Germinal center (tissue), 1 donor: ENCODE measurements at places on chromosomes 3 and 15.

DNA sequence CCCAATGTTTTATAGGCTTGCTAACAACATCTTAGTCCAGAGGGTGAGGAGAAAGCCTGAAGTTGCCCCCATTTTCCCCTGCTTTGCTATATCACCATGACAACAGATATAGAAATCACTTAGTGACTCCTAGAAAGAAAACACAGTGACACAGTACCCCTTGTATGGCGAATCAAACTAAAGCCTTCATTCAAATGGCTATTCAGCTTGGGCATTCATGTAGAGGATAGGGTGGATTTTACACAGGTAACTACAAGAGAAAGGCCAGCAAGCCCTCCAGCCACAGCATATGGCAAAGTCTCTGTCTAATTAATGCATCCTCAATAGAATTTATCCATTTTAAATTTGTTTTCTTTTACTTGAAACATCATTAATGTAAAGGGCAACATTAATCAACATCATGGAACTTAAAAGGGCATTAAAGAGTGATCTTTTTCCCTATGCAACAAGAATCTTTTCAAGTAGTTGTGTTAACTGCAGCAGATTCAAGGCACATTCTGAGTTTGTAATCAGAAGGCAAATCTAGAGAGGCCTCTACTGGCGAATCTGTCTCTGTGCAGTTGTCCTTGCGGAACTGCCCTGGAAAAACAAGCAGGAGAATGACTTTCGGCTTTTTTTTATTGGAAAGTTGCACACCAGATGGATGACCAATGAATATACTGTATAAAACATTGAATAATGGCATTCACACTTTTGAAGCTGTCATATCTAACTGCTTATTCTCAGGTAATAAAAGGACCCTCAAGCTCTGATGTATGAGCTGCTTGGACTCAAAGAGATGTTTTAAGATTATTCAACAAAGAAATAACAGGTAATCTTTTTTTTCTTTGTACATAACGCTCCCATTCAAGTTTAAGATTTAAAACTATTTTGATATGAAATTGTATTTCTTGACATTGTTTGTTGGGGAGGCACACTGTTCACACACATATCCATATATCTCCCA lies 621.7 kb upstream of the AGTR1 start:
- no peak for DNase-seq

DNA sequence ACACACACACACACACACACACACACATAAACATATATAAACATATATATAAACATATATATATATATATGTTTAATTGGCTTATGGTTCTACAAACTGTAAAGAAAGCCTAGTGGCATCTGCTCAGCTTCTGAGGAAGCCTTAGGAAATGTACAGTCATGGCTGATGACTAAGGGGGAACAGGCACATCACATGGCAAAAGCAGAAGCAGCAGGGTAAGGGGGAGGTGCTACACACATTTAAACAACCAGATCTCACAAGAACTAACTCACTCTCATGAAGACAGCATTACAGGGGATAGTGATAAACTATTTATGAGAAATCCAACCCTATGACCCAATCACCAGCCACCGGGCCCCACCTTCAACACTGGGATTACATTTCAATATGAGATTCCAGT lies 922.9 kb downstream of the SI start:
- no peak for DNase-seq

- DNase-seq: no peak
Measured at GRCh38 chr3:18883571-18883970, 264.7 kb upstream of the KCNH8 start.

DNA sequence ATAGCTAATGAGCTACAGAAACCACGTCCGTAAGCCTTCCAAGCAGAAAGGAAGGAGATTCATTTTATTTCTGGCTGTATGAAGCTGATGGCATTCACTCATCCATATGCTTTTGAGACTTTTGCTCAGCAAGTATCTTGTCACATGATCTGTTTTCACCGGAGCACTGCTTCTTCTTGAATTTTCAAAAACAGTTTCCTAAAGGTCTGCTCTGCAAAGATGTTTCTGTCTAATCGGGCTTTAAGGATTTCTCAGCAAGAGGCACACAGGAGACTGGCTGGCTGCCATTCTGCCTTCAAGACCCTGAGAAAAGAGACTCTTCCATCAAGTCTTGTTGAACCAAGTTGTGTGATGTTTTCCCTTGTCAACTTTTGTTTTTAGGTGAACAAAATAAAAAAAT lies 289.6 kb upstream of the LYSMD4 start:
- no peak for DNase-seq

DNA sequence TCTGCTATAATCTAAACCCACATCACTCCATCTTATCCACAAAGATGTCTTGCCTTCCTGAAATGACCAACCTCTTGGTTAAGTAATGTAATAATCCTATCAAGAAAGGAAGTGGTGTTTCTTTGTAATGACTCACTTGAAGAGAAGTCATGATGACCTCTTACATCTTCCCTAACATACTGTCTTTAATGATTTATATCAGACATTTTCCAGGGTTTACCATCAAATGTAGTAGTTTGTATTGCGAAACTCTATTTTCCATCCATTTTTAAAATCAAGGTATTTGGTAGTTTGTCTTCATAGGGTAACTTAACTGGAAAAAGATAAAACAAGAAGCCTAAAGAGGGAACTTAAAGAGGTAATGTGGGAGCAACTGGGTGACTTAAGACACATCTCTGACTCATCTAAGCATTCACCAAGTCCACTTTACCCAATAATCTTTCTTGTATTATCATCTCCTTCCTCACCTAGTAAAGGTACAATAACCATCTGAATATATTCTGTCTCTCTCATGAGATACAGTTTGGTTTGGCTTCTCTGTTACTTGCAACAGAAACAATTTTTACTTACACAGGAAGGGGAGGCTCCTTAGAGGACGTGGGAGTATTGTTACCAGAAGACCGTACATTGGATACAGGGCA lies 5.7 kb upstream of the MAPK6 start:
- no peak for DNase-seq

- no peak for DNase-seq
Measured at GRCh38 chr3:181886676-181887075, 175.0 kb downstream of the SOX2 start.
